ENCODE measurements at places on chromosomes 6 and 20.

- DNase-seq, result no peak
These were observed 15.0 kb downstream of the SCAND1 start for GRCh38 chr20:35939264-35939663.

DNA sequence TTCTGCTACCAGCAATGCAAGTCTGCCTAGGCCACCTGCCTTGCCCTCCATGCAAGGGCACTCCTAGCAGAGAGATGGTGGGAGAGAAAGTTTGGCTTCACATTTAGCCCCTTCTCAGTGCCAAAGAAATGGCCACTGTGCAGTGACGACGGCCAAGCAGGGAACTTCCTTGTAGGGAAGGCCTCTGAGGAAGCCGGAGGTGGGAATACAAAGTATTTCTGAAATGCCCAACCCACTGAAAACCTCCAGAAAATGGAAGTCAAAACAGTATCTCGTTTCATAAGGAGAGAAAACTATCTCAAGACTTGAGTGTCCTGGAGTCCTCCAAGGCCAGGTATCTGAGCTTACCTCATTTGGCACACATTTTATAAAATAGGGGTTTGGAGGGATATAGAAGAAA, 42.7 kb downstream of the JAG1 start:
- no peak for DNase-seq

DNA sequence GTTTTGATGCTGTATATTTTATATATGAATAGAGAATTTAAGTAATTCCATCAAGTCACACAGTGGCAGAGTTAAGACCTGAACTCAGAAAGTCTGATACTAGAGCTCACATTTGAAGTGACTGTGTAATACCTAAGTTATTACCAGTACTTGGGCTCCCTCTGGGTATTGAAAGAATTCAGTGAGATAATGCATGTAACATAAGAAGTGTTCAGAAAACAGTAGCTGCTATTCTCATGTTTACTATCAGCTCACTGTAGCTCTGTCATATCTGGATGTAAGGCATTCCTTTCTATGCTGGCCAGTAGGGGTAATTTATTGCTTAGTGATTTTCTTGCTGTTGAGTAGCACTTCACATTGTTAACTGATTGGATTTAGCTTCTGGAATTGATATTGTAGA, 44.6 kb downstream of the NKX2-4 start:
- no peak for DNase-seq

DNA sequence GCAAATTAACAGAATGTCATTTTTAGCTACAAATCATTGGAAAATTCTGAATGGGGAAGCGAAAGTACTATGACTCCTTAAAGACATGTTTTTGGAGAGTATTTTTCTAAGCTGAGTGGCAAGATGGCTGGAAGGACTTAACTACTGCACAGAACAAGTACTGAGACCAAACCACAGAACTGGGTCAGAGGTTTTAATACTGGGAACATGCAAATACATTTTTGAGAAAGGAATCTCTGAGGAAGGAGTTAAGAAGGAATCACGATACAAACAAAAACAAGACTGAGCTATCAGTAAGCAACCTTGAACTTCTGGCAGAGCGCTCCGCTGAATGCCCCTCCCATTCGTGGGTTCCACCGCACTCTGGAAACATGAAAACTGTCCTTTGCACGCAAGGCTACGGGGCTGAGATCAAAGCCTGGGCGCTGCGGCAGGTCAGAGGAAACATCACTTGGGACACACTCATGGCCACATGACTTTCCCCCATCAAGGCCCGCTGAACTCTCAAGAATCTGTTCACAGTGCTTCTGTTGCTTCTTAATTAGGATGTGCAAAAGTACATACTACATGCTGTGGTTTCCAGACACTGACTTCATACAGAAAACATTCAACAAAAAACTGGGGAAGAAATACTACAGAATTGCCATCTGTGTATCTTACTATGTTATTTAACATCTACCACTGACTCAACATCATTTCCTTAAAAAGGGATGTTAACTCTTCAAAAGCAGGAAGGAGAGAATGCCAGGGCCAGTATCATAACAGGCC, 27.8 kb downstream of the SLC23A2 start:
- DNase-seq, result peak; percentile 6

- DNase-seq, result no peak
These were observed 99.4 kb downstream of the ASXL1 start for GRCh38 chr20:32457479-32457986.

DNA sequence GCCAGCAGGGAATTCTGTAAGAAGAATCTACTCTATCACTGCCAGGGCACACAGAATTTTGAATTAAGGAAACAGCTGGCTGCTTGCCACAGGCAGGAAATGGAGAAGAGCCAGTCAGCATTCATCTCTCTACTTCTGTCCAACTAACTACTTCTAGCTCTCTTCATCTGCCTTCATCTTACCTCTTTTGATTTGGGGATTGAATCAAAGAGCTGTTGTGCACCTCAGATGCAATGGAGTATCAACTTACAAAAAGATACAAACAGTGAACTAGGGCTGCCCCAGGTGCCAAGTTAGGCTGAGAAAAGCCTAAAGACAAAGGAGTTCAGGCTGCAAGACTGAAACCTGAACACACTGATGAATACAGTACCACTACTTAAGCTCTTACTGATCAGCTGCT, 82.0 kb downstream of the PTPRK start:
- DNase-seq, result no peak

- DNase-seq, result no peak
These were observed 65.3 kb downstream of the RAMACL start for GRCh38 chr6:166520905-166521834.

DNA sequence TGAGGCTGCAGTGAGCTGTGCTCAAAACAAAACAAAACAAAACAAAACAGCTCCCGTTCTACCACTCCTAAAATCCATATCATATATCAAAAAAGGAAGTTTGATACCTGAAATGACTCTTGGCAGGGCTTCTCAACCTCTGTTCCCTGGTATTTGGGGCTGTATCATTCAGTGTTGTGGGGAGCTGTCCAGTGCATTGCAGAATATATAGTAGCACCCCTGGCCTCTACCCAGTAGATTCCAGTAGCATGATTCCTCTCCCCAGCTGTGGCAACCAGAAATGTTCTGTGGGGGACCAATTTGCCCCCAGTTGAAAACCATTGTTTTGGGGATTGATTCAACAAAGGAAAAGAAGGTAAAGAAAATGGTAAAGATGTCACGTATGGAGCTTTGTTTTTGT, 238.9 kb downstream of the PRL start:
- DNase-seq, result no peak

DNA sequence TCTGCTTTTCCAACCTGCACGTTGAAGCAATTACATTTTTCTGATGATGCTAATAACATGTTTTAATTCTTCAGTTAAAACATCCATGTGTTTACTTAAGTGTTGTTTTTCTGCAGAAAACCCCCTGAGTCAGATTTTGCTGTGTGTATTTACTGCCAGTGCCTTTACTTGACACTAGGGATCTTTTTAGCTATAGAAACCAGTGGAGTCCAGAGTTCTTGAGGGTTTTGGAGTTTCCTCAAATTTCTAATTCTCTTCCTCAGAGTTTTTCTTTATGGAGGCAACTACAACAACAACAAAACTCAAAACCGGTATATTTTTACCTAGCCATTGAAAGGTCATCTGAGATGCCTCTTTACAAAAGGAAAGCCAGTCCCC, 168.4 kb downstream of the JARID2 start:
- no peak for DNase-seq

DNA sequence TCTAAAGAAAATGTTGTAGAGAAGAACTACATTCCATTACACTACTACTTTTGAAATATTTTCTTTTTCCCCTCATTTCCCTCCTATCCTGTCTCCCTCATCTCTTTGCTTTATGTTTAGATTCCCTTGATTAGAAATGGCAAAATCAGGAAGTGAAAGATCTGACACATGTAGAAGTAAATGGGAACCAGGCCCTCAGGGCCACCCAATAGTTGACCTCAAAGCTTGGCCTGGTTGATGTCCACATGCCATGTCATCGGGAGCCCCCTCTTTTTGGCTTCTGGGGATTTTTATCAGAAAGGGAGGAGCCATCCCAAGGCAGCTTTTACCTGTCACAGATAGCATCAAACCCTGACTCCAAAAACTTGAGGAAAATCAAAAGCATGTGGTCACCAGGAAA, 168.3 kb upstream of the ECI2 start:
- DNase-seq, result no peak

DNA sequence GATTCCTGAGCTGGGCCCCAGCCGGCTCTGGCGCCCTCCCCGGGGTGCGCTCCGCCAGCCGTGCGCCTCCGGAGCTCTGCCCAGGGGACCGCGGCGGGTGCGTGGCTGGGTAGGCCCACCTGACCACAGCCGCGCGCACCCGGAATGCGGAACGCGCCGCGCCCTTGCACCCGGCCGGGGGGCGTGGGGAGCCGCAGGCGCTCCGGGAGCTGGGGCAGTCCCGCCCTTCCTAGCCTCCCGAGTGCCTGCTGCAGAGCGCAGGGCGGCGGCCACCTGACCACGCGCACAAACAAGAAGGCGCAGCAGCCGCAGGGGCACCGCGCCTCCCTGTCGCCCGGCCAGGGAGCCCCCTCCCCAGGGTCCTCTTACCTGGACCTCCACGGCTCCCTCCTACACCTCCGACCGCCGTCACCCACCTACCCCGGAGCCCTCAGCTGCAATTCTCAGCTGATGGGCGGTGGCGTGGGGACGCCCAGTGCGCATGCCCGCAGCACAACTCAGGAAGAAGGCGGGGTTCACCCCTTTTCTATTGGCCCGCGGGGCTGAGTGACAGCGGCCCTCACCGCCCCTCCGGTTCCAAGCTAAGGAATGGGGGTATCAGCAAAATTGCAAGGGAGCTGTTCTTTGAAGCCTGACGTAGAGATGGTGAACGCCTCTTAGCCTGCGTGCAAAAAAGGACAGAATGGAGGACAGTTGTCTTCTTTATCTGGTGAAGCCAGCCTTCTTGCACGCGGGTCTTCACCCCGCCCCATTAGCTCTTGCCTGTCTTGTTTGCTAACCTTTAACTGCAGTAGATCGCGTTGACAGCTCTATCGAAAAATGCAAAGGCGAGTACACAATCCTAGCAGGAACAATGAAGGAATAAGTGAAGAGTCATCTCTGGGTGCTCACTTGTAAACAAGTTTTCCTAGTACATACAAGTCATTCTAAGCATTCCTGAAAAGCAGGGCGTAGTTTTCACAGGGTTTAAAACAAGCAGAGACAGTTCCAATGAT, at the start of gene STX7:
Gene STX7 (minus strand): TSS at position 479 of the 995 bp plus-strand sequence. CDS start 9,586 bp downstream, outside the sequence.
- DNase-seq, result peak; percentile 78

DNA sequence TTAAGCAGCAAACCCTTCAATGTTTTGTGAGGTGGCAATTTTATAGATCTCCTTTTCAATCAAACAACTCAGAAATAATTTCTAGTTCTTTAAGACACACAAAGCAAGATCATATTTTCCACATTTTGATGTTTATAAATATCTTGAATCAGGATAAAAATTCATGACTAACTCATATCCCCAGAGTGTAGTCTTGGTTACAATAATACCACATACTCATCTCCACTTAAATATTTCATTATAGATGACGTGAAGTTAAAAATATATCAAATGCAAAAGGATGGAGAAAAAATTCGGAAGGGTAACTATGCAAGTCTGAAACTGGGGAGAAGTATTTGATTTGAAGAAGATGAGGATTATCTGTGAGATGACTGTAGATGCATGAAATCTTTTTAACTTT, 59.8 kb upstream of the HIVEP1 start:
- DNase-seq, result no peak

DNA sequence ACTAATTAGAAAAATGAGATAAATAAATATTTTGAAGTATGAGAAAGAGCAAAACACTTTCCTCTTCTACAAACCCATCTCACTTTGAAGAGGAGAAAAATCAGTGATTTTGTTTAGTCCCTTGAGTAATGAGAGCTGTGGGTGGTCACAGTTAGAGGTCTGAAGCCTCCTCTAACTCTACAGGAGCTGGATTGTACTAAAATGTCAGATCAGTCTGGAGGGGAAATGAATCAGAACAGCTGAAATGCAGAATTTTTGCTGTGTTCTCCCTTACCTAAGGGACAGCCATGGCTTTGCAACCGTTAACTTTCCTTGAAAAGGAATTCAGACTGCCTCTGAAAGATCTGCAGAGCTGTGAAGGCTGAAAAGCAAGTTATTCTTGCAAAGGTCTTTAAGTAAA, 11.4 kb upstream of the RFPL4B start:
- no peak for DNase-seq

GRCh38 chr6:154367336-154367735, 10.7 kb upstream of the IPCEF1 start:
- no peak for DNase-seq

DNA sequence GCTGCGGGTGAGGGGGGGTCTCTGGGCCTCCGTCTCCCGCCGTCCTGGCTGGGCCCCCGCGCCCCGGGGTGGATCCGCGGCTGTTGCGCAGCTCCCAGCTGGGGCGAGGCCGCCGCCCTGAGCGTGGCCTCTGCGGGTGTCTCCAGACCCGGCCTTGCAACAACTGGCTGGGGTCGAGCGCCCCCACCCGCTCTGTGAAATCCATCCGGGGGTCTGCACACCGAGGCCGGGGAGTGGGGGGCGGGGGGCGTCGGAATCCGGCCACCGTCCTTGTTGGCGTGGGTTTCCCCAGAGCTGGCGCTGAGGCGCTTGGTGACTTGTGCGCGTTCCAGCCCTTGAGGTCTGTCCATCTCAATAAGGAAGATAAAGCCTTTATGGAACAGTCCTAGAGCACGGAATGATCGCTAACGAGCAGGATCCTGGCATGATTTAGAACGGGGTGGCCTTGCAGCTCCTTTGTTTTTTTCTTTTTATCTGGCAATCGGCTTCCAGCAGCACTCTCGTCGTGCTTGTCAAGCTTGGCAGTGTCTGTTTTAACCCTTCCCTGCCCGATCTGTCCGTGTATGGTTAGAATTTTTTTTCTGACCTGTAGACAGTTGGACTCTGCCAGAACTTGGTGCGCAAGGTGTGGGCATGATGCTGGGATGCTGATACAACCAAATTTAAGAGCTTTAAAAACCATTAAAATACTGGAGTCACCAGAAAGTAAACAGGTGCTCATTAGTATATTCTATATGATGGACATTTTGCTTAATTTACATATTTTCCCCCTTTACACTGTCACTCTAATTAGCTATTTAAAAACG, 675 bp downstream of the DSTN start:
- no peak for DNase-seq

DNA sequence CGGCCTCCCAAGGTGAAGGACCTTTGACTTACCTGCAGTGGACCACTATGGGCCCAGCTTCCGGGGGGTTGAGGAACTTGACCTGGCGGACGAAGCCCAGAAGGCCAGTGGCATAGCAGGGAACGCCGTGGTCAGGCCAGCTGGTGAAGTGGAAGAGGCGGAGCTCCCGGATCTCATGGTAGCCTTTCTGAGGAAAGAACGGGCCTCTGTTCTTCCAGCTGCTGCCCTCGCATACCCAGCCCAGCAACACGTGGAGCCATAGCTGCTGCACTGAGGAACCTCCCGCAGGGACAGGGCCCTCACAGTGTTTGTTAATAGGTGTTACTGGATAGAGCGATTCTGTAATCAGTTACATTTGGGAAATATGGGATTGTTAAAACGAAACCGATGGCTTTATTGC, 492.1 kb upstream of the CHD6 start:
- no peak for DNase-seq
